Stimulated activated CD8-positive, alpha-beta memory T cell treated with anti-CD3 and anti-CD28 coated beads, Interleukin-15, amount 100 ng/mL, for 24 hours (primary cell): ENCODE measurements at places on chromosomes 2 and 18.

DNA sequence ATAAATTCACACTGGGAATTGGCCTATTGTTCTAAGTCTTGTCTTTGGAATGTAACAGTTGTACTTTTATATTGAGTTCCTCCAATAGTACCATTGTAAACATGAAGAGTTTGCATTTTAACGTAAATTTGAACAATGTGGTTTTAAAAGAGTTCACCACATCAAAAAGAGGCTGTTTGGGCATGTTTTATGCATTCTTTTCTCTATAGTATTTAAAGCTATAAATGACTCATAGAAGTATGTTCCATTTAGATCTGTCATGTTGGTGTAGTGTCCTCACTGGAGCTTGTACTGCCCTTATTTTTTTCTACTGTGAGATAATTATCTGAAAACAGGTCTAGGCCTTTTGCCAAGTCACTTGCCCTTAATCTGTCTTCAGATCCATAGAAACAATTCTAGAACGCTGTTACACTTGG lies 141.9 kb downstream of the RHBDD1 start:
- DNase-seq = no peak

DNA sequence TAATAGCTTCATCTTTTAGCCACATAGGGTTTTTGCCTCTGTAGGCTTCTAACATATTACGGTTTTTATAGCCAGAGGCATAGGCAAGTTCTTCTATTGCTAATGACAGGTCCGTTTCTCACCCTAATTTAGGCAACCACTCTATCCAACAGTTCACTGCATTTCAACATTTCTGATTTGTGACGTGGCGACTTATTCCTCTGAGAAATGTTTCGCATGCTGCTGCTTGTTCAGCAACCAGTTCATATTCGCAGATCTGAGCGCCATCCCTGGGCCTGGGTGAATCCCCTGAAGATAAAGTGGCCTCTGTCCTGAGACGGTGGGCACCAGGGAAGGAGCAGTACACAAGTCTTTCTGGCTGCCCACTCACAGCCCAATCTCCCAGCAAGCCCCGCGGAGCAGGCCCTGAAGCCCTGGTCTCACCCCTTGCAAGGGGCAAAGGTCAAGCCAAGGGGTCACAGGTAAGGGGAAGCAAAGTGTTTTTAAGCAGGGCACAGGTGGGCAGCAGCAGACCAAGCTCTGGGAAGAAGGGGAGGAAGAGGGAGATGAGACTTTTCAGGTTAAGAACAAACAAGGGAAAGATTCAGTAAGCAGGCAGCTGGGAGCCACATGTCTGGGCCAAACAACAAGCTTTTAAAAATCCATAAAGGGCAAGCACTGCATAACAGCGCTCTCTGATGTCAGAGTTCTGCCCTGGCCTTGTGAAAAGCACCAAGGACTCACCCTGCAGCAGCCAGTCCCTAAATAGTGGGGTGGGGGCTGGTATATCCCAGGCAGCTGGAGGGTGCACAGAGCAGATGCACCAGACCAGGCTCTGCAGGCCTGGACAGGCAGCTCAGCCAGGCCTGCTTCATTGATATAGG lies 10.8 kb upstream of the COX7A2L start:
- DNase-seq = no peak

GRCh38 chr2:43636621-43637020 lies 439 bp upstream of the PLEKHH2 start:
- no peak for DNase-seq

- DNase-seq = no peak
Measured at GRCh38 chr2:101150306-101151145, 656 bp downstream of the TBC1D8 start.

GRCh38 chr2:188569431-188570165 lies 277.9 kb downstream of the GULP1 start:
- DNase-seq = no peak

DNA sequence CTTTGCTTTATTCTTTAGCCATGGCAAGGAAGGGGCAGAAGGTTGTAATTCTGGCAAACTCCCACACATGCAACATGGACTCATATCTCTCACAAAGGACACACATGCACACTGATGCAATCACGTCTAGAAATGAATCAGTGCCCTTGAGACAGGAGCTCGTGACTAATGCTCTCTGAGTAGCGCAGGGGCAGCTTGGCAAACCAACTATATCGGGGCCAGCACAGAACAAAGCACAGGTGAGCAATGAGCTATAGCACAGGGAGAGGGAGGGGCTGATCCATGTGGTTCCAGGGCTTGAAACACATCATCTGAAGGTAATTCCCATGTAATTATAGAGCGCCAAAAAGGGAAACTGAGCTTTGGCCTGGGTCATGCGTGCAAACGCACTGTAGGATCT lies 165.2 kb upstream of the KLF7 start:
- no peak for DNase-seq

GRCh38 chr2:111207851-111208250 lies 87.1 kb downstream of the BCL2L11 start:
- DNase-seq = no peak

- DNase-seq = no peak
Measured at GRCh38 chr2:168798076-168798887, 4.2 kb upstream of the NOSTRIN start.

GRCh38 chr2:124662946-124663644 lies 638.0 kb downstream of the CNTNAP5 start:
- DNase-seq = no peak

- DNase-seq = no peak
Measured at GRCh38 chr2:3324404-3325281, 53.0 kb downstream of the EIPR1 start.

GRCh38 chr2:9178110-9178903 lies 28.3 kb upstream of the ASAP2 start:
- no peak for DNase-seq

DNA sequence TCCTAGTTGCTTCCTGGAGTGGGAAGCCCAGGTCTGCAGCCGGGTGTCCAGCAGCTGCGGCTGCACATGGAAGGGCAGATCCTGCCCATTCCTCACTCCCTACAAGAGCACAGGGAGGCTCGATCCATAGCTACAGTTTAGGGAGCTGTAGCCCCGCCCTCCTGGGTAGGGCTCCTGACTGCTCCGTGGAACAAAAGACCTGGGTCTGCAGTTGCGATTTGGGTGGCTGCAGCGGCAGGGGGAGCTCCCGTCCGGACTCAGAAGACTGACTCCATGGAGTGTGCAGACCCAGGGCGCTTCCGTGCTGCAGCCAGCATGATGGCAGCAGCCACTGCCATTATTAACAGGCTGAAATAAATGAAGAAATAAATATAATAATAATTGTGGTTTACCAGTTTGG lies 157.3 kb downstream of the CTNNA2 start:
- DNase-seq = no peak

DNA sequence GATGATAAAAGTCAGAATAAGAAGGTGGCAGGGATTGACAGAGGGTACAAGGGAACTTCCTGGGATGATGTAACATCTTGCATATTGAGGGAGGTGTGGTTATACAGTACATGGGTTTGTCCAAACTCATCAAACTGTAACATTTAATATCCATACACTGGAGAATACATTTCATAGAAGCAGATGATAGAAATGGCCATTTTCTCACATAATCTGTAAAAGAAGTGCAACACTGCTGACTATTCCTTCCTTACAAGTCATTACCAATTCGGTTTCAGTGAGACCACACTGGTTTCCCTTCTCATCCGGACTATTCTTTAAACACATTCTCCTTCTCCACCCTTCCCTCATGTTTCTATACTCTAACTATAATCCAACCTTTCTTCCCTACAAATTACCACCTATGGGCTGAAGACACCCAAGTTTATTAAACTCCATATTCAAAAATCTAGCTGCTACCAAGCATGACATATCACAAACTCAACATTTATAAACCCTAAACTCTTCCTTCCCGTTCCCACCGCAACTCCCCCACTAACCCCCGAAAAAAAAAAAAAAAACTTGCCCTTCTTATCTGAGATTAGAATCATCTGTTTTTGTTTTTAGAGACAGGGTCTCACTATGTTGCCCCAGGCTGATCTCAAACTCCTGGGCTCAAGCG lies 1.6 kb downstream of the COX7A2L start:
- DNase-seq = no peak

DNA sequence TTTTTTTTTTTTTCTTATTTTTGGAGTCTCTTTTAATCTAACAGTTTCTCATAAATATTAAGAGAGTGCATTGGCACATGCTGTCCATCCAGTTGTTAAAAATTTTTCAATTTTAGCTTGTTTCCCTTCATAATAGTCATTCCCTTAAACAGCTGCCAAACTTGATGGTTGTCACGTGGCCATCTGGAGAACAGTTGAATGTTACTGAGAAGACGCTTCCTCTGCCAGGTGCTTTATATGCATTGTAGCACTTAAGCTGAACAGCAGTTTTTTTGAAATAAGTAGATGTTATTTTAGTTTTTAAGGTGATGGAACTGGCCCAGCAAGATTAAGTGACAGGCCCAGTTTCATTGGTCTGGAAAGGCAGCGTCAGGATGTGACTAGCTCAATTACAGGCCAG lies 3.3 kb downstream of the SMARCAL1 start:
- no peak for DNase-seq

- DNase-seq = no peak
Measured at GRCh38 chr2:20361893-20362292, 11.2 kb upstream of the PUM2 start.

GRCh38 chr2:229810786-229811185 lies 96.4 kb upstream of the DNER start:
- no peak for DNase-seq

GRCh38 chr2:64831977-64832328 lies 157.2 kb upstream of the SLC1A4 start:
- DNase-seq = no peak

DNA sequence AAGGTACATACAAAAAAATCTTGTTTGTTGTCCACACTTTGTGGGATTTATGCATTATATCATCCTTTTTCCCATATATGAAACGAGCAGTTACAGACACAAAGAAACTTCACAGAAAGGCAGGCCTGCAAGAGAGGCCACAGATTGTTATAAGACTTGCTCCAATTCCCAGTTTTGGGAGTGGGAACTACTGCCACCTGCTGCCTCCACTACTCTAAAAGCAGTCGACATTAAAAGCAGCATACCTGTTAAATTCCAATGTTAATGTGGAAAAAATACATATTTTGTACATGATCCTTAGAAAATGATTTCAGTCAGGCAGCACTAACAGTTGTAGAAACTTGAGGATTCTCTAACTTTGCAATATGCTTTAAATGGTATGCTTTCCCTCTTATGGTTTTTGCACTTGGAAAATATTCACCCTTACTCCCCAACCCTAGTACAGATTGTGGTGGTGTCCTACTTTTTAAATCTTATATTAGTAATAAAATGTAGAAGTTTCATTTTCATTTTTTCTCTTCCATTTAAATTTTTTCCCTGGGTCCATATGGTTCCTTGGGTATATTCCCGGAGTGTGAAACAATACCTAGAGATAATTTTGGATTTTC lies 37.9 kb downstream of the SLC38A11 start:
- no peak for DNase-seq

DNA sequence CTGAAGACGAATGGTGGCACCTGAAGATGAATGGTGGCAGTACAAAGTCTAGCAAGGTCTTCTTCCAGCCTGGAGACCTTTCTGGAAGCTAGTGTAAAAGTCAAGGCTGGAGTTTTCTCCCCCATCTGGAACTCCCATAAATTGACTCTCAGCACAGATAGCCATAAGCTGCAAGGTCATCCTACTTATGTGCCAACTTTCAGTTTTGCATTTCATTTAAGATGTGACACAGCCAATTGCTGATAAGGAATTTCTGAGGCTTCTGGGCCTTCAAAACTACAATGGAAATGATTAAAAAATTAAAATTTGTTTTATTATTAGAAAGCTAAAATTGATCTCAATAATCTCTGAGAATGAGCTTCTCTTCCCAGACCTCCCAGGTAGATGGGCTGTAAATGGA lies 10.2 kb downstream of the XDH start:
- DNase-seq = no peak

GRCh38 chr2:119248751-119249150 lies 25.1 kb downstream of the STEAP3 start:
- DNase-seq = no peak

DNA sequence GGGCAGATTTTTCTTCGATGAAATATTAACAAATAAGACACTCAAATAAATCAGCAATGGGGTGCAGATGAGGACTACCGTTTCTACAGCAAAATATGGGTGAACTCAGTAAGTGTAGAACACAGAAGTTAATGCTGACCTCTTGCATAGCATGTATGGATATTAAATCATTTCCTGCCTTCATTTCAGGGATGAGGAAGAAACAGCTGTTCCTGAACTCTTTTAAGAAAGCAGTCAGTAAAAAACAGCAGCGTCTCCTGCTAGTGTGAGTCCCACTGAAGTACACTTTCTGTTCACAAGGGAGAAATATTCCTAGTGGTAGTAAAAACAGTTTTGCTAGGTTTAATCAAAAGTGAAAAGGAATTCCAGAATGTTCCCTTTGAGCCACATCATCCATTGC lies 379.0 kb downstream of the ZEB2 start:
- no peak for DNase-seq

DNA sequence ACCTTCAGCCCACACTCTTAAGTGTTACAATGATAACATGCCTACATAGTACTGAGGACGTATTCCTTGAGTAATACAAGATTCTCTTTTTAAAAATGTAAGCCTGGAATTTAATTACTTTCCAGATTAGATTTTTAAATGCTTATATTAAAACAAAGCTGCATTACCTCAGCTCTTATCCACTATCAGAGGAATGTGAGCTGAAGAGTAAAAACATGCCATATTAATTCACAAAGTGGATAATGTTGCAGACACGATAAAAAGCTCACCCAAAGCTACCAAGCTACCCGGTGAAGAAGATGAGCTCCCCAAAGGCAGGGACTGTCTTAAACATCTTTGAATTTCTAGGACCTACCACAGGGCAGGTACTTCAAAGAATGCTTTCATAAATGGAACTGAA lies 107.8 kb downstream of the NOL10 start:
- no peak for DNase-seq

DNA sequence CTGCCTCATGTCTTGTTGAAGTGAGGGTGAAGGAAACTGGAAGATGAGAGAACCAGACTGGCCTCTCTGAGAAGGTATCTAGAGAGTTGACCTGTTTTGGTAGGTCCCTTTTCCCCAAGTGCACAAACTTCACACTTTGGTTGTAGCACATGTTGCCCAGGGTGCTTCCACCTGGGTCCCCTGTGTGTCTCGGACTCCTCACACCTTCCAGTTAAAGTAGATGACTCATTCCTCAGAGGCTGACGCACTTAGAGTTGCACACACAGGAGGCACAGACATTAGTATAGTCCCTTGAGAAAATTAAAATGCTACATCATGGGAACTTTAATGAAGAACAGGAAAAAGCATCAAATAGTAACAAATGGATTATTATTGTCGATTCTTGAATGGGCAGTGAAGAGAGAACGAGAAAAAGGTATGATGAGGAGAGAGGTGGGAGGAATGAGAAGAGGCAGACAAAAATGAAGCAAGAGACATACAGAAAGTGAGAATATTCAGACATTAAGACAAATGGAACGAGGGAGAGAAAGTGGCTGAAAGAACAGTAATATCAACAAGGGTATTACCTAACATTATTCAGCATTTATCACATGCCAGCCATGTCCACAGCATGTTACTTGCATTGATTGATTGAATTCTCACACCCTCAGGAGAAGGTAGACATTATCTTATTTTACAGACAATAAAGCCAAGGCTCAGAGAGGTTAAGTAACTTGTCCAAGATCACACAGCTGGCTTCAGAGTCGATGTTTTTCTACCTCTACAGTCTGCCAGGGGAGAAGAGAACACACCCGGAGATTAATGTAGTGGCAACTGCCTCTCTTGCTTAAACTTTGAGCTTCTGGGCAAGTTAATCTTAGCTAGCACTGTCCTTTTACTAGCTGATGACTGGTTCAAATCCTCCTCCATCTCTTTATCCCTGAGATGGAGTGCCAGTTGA lies 68.6 kb downstream of the FHOD3 start:
- DNase-seq = no peak
